ENCODE measurements at places on chromosomes 3 and 15.

- no peak for DNase-seq
- no peak overlapping the region for H3K4me3 ChIP-seq
- no peak overlapping the region for H3K27ac ChIP-seq
- H3K27me3 ChIP-seq: no peaks in the 10 kb centered on the region
- peaks cover 27% of the 10 kb centered on the region for H3K36me3 ChIP-seq
Measured at GRCh38 chr3:136620436-136620835, 131.7 kb downstream of the STAG1 start.

- H3K4me3 ChIP-seq: no peak overlapping the region
- peaks cover 7% of the 10 kb centered on the region for H3K36me3 ChIP-seq
- H3K27ac ChIP-seq: no peak overlapping the region
- H3K27me3 ChIP-seq: no peaks in the 10 kb centered on the region
- DNase-seq: no peak
- peaks cover 38% of the 10 kb centered on the region for H3K4me1 ChIP-seq
Measured at GRCh38 chr3:63964681-63965485, 52.7 kb upstream of the SCAANT1 start.

GRCh38 chr3:50483374-50483773, 20.1 kb downstream of the CACNA2D2 start:
- no peak for DNase-seq
- no peak overlapping the region for H3K4me3 ChIP-seq
- H3K27ac ChIP-seq: no peak overlapping the region
- H3K4me1 ChIP-seq: no peaks in the 10 kb centered on the region
- H3K36me3 ChIP-seq: no peaks in the 10 kb centered on the region

DNA sequence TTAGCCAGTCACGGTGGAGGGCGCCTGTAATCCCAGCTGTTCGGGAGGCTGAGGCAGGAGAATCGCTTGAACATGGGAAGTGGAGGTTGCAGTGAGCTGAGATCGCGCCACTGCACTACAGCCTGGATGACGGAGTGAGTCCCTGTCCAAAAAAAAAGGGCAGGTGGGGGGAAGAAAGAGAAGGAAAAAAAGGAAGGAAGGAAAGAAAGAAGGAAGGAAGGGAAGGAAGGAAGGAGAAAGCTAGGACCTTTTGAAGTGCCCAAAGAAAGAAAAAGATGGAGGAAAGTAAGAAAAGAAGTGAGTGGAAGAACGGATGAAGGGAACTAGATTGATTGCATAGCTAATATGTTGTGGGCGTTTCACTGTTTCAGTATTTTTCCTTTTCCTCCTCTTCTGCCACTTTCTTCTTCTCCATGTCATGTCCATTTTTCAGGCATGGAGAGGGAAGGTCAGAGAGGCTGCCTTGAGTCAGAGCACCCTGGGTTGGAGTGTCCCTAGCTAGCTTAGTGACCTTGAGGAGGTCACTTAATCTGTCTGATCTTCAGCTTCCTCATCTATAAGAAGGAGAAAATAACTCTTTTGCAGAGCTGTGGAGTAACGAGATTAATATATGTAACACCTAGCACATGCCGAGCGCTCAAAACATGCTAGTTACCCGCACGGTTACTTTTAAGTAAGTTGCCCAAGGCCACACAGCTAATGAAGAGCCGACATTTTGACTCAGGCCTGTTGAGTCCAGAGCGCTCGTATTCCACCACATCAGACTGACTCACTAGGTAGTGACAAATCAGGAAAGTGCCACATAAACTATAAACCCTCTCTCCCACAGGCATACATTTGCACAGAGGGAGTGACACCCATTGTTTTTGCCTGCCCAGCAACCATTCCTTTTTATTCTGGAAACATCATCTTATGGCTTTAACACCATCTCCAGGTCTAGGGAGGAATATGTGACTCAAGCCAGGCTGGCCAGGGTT, 42.2 kb downstream of the BHLHE40 start:
- peak overlapping the region; percentile 100 for H3K27ac ChIP-seq
- peaks cover 27% of the 10 kb centered on the region for H3K36me3 ChIP-seq
- H3K27me3 ChIP-seq: no peaks in the 10 kb centered on the region
- DNase-seq: no peak
- H3K4me1 ChIP-seq: peaks cover 61% of the 10 kb centered on the region
- no peak overlapping the region for H3K4me3 ChIP-seq

DNA sequence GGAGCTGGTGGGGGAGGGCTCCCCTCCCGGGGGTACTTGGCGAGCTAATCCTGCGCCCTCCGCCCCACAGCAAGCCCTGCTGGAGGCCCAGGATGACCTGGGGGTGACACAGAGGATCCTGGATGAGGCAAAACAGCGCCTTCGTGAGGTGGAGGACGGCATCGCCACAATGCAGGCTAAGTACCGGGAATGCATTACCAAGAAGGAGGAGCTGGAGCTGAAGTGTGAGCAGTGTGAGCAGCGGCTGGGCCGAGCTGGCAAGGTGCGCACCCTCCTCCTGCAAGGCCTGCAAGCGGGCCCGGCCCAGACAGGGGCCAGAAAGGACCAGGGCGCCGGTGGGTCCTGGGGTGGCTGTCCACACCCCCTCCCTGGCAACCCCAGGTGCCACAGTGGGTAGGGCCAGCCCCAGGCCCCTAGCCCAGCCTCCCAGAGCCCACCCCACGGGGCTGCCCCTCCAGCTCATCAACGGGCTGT, 56.5 kb downstream of the SEMA3G start:
- no peaks in the 10 kb centered on the region for H3K4me1 ChIP-seq
- H3K4me3 ChIP-seq: no peak overlapping the region
- no peak for DNase-seq
- peaks cover 4% of the 10 kb centered on the region for H3K36me3 ChIP-seq

DNA sequence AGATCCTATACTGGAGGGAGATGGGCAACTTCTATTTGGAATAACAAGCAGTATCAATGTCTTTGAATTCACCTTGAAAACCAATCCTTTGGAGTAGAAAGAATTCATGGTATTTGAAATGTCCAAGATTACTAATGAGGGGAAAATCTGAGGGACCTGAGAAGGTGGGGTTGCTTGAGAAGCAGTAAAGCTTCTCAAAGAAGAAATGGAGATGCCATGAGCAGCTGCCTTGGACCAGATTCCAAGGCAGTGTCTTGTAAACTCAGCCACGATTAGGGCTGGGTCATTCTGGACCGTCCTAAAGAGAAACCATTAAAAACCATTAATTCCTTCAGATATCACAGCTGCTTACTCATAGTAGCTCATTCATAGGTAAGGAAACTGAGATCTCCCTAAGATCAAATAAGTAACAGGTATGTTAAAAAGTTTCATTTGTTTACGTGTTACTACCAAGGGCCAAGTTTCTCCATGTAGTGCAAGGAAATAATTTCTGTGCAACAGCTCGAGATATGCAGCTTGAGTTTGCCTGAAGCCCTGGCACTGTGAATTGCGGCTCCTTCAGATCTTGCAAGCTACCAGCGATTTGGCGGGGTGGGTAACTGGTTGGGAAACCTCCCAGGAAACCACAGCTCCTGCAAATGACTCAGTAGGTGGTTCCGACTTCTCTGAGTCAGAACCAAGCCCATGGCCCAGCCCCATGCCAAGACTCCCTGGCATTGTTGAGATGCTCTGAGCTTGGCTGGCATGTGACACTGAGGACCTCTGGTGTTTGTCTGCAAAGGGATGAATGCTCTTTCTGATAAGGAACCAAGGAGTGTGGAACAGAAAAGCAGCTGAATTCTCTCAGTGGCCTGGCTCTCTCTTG, 296.8 kb downstream of the RORA start:
- H3K27me3 ChIP-seq: peaks cover 16% of the 10 kb centered on the region
- no peaks in the 10 kb centered on the region for H3K36me3 ChIP-seq
- H3K27ac ChIP-seq: no peak overlapping the region
- DNase-seq: peak; percentile 81
- no peak overlapping the region for H3K4me3 ChIP-seq

GRCh38 chr3:68206524-68207117, 552.2 kb upstream of the SUCLG2 start:
- H3K27ac ChIP-seq: no peak overlapping the region
- H3K27me3 ChIP-seq: no peaks in the 10 kb centered on the region
- DNase-seq: no peak

DNA sequence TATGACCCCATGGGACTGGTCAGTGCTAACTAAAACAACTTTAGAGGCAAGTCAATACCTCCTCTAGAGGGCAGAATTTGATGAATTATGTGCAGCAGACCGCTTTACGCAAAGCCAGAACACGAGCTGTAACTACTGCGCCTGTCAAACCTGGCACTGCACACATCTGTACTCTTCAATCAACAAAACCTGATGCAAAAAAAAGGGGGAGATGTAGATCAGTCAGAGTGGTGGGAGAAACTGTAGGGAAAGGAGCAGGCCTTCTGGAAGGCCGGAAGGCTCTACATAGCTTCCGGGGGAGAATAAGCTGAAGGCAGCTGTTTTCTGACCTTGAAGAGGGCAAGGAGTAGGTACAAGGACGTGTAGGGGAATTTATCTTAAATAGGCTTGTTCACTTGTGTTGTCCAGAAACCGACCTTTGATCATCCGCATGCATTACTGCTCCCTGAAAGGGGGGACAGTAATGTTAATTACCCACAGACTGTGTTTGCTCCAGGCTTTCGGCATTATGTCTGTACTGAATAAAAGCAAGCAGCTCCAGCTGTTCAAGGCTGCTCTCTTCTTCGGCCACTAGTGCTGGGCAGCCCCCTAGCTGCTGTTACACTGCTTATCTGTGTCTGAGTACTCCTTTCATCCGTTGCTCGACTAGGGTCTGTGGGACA, 41.0 kb downstream of the GPR160 start:
- no peak overlapping the region for H3K27ac ChIP-seq
- H3K36me3 ChIP-seq: peaks cover 40% of the 10 kb centered on the region
- H3K4me1 ChIP-seq: peaks cover 19% of the 10 kb centered on the region
- no peak for DNase-seq

DNA sequence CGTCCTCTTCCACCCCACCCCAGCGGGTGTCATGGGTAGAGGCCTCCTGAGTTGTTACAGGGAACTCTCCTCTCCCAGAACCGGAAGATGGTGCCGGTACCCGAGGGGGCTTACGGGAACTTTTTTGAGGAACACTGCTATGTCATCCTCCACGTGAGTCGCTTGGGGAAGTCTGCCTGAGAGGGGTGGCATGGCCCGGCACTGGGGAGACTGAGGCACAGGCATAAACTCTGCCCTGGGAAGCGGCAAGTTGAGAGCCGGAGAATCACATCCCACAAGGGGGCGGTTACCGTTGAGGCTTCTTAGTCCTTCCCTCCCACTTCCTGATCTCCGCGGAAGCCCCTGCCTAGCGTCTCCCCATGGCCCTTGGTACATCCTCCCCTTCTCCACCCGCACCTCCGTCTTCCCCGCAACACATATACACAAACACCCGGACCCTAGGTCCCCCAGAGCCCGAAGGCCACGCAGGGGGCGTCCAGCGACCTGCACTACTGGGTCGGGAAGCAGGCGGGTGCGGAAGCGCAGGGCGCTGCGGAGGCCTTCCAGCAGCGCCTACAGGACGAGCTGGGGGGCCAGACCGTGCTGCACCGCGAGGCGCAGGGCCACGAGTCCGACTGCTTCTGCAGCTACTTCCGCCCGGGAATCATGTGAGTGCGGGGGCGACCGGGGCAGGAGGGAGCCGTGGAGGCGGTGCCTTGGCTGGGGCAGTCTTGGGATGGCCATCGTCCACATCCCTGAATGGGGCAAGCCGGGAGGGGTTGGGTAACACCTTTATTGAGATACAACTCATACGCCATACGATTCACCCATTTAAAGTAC, 3.4 kb downstream of the VILL start:
- H3K36me3 ChIP-seq: peaks cover 59% of the 10 kb centered on the region
- peak overlapping the region; percentile 39 for H3K27ac ChIP-seq
- H3K27me3 ChIP-seq: no peaks in the 10 kb centered on the region

DNA sequence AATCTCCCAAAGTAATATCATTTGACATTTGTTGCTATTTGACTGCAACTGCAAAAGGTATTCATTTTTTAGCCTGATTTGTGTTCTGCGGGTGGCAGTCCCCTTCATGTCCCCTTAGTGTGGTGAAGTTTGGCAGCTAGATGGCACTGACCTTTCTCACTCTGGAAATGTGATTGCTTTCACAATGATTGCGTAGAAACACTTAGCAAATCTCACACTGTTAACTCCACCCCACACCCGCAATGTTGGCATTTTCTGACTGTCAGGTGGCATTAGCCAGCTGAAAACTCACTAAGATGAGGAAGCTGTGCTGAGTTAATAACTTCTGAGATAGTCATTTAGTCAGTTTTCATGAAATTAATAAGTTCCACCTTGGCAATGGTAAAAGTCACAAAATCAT, 76.9 kb downstream of the TRIM69 start:
- no peak overlapping the region for H3K27ac ChIP-seq
- DNase-seq: no peak
- no peak overlapping the region for H3K4me3 ChIP-seq
- H3K4me1 ChIP-seq: peaks cover 13% of the 10 kb centered on the region

GRCh38 chr3:142263112-142263511, 37.7 kb upstream of the GK5 start:
- peaks cover 15% of the 10 kb centered on the region for H3K4me1 ChIP-seq
- no peak for DNase-seq
- no peaks in the 10 kb centered on the region for H3K36me3 ChIP-seq
- no peak overlapping the region for H3K4me3 ChIP-seq

DNA sequence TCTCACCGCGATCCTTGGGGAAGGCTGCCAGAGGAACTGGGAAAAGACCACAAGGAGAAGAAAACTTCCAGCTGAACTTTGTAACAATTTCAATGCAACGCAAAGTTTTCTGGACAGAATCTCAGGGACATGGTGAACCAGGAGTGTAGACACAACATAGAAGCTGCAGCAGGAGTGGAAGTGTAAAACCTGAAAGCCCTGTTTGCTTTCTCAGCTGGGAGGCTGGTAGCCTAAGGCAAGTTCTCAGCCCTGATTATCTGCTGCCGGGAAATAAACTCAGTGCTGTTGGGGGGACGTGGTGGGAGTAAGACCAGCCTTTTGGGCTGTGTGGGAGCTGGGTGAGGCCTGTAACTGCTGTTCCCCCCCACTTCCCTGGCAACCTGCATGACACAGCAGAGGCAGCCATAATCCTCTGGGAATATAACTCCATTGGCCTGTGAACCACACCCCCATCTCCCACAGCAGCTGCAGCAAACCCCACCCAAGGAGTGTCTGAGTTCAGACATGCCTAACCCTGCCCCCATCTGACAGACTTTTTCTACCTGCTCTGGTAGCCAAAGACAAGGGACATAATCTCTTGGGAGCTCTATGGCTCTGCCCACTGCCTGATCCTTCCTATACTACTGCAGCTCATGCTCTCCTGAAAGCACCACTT, 106.7 kb downstream of the ZNF621 start:
- no peaks in the 10 kb centered on the region for H3K27me3 ChIP-seq
- DNase-seq: no peak
- no peak overlapping the region for H3K4me3 ChIP-seq
- no peaks in the 10 kb centered on the region for H3K4me1 ChIP-seq
- H3K36me3 ChIP-seq: no peaks in the 10 kb centered on the region

GRCh38 chr15:83115831-83116565, 8.6 kb downstream of the TM6SF1 start:
- H3K4me1 ChIP-seq: no peaks in the 10 kb centered on the region
- H3K4me3 ChIP-seq: no peak overlapping the region
- no peak overlapping the region for H3K27ac ChIP-seq

GRCh38 chr3:125051715-125052581, 3.8 kb downstream of the HEG1 start:
- no peak for DNase-seq
- H3K27me3 ChIP-seq: peaks cover 89% of the 10 kb centered on the region
- H3K27ac ChIP-seq: no peak overlapping the region

All from Calu3 (cell line).